ENCODE measurements at places on chromosomes 1 and 21.

DNA sequence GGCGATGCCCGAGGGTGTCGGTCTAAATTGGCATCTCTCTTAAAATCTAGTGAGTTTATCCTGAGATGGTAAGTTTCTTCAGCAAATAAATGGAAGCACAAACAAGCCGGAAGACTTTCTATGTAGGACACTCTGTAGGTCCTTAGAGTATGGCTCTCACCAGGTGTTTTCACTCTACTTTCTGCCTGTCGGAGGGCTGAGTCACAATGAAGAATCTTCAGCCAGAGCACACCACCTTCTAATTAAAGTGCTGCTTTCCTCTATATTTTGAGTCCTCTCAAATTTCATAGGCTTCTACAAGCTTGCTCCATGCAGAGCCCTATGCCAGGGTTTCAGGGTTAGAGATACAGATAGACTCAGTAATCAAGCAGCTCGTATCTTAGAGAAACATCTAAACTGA is 27.1 kb downstream of the KCNK1 start:
- DNase-seq: no peak

- DNase-seq: no peak
Measured at GRCh38 chr1:246213502-246213901, 293.6 kb downstream of the SMYD3 start.

DNA sequence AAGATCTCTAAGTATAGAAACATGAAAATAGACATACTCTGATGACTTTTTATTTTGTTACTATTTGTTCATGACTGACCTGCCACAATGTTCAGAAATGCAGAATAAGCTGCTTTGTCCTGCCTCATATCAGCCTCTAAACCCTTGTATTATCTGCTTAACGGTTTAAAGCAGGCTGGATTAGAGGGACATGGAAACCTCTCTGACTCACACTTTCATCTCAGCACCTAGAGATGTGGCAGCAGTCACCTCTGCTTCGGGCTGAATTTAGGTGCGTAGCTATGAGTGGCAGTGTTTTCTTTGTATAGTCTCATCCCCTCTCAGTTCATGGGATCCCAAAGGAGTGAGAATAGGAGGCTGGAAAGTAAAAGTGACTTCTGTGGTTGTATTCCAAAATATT is 255.4 kb downstream of the RGS7 start:
- DNase-seq: no peak

GRCh38 chr1:170316270-170316669 is 170.5 kb downstream of the NTMT2 start:
- DNase-seq: no peak

DNA sequence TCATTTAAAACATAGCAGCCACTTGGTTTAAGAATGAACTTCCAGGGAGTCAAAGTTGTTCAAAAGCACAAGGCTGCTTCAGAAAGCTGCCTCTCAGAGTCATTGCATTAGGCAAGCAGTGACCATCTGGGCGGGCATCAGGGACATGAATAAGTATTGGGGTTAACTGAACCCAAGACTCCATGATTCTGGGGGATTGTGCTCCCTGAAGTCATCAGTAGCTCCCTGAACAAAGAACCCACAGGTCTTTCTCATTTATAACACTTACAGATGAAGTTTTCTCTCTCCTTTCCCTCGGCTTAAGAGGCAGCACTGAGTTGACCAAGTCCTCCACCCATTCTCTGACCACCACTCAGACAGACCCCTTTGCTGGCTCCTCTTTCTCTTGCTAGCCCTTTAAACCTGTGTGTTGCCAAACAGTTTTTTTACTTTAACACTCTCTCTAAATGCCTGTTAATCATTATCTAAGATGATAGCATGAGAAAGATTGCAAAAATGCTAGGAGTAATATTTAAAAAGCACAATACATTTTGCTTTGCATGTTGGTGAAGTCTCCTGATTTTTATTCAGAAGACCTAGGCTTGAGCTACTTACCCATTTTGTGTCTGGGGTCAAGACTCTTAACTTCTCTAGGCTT is 77.0 kb upstream of the ARHGAP29 start:
- no peak for DNase-seq

GRCh38 chr1:6601049-6601922 is 1.4 kb downstream of the KLHL21 start:
- DNase-seq: peak; percentile 77
